CD4-positive, alpha-beta T cell treated with Interleukin-4 for 1 hour (primary cell): ENCODE measurements at places on chromosomes 5 and 9.

DNA sequence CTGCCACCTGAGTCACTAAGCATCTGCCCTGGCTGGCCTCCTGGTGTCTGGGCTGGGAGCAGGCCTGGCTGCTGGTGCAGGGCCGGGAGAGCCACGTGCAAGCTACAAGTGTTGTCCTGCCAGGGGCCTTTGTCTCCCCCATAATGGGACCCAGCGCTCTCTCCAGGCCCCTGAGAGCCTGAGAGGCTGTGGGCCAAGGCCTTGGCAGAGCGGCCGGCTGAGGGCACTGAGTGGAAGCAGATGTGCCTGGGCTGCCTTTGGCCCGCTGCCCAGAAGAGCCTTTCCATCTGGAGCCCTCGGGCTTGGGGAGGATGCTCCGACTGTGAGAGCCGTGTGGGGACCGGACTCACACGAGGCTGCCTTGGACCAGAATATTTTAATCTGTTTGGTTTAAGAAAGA is 185.5 kb downstream of the RGS3 start:
- DNase-seq: no peak

DNA sequence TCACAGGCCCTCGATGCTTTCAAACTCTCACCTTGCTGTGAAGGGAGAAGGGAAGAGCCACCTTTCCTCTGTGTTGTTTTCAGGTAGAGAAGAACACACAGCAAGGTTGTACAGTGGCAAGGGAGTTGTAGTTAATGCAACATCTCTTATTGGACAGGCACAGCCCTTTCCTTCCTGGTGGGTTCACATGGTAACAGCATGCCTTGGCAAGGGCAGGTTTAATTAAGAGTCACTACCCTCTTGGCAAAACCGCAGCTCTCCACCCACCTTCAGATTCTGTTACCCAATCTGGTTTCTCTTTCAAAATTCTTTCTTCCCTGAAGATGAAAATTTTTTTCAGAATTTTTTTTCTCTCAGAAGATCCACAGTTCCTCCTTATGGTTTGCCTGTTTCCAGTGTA is 253.1 kb downstream of the TLR4 start:
- DNase-seq: no peak

DNA sequence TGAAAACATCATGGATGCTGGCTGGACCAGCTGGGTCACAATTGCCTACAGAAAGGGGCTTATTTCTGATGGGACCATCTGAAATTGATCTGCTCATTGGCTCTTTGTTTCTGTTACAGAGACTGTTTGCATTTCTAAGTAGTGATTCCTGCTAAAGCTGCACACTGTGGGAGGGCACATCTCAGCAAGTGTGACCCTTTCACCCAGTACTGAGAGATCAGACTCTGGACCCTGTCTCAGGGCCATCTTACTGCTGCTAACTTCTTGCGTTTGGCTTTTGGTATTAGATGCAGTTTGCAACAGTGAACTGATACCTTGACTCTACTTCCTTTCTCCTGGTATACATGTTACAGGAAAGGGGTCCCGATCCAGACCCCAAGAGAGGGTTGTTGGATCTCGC is 24.5 kb upstream of the KDM4C start:
- no peak for DNase-seq

GRCh38 chr5:42600441-42600840 is 156.2 kb upstream of the CCDC152 start:
- DNase-seq: no peak

- no peak for DNase-seq
These were observed 2.6 kb downstream of the GABRA1 start for GRCh38 chr5:161850491-161850890.

GRCh38 chr9:27601396-27601795 is 28.1 kb upstream of the C9orf72 start:
- DNase-seq: no peak

- DNase-seq: no peak
These were observed 27.5 kb downstream of the ASS1 start for GRCh38 chr9:130472184-130472705.

DNA sequence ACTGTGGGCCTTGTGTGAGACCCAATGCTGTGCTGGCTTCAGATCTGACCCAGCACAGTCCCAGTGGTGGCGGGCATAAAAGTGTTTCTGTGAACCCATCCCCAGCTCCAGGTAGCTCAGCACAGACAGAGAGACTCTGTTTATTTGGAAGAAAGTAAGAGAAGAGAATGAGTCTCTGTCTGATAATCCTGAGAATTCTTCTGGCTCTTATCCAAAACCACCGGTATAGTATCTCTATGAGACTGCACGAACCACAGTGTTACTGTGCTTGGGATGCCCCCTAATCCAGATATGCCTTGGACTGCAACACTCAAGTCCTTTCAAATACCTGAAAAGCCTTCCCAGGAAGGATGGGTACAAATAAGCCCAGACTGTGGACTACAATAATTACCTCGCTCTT is 1660.8 kb upstream of the ACO1 start:
- no peak for DNase-seq
